ENCODE measurements at places on chromosomes 4 and X.

DNA sequence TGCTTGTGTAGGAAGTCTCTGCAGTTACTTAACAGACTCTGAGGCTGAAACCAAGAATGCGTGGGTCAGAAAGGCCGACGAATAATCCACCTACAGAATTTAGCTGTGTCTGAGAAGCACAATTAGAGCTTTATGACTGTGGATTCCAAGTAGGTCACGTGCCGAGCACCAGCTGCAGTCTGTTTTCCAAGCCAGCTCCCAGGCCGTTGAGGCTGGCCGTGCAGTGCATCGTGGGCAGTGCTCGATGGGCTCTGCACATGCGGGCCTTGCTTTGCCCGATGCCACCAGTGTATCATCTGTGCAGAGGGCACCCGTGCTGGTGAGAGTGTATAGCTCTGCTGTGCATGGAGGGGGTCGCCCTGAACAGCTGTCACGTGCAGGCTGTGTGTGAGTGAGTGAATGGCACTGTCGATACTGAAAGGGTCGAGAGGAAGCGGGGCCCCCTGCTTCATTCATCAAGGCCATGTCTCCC, 67.5 kb upstream of the CLDN34 start:
- DNase-seq: no peak

DNA sequence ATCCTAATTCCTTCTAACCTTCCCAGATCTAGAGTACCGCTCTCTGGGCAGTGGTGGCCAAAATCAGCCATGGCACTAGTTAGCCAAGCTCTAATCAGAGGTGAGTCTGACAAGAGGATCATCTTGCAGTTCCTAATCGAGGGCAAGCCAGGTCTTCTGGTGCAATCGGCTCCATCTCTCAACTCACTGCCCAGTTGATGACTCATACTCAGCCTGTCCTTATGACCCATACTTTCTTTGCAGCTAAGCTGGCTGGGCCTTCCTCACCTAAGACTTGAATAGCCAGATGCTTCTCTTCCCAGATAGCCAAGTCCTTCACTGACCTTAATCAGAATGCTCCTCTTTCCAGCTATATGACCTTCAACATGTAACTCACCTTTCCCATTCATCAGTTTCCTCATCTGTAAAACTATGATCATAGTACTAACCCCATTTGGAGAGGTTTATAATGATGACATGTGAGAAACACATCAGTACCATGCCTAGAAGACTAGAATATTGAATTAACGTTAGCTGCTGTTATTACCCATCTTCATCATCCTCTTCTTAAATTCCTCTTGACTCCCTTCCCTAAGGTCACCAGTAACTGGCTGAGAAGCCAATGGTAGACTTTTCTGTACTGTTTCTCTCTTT, 57.1 kb downstream of the RELL1 start:
- no peak for DNase-seq

DNA sequence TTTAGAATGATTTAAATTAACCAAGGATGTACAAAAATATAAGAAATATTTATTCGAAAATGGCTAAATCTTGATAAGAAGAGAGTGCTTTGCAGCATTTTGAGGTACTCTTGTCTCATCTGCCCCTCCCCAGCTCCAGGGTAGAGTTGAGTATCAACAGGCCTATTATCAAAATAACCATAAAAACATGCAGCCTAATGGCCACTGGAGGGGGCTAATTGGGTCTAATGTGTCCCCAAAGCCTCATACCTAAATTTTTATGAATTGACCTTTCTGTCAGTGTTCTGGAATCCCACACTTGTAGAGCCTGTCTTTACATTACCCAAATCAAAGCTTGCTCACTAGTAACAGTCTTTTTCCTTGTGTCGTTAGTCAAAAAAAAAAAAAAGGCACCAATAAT, 544.9 kb upstream of the CPXCR1 start:
- DNase-seq: no peak

- DNase-seq: no peak
These were observed 318.7 kb downstream of the NAP1L3 start for GRCh38 chrX:93354651-93355050.

DNA sequence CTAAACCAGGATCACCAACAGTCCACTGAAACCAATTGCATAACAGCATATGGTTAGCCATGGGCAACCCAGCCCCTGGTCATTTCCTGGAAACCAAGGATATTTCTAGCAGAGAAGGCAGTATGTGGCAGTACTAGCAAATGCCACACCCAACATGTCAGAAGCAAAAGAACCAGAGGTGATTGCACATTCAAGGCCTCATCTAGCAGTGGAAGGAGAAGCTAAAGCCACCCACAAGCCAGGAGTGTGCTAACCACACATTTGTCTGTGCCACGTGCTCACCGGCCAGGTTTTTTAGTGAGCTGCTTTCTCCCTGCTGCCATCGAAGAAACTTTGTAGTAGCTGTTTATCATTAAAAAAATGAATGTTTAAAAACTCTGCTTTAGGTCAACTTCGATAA, 42.0 kb downstream of the TEC start:
- no peak for DNase-seq

- no peak for DNase-seq
These were observed 59.2 kb upstream of the ZC4H2 start for GRCh38 chrX:65035446-65035770.

GRCh38 chrX:138897621-138898492, 186.3 kb upstream of the FGF13 start:
- DNase-seq: no peak

GRCh38 chr4:109547394-109547793, 12.7 kb upstream of the MCUB start:
- DNase-seq: no peak

GRCh38 chr4:148680884-148681283, 238.7 kb upstream of the NR3C2 start:
- no peak for DNase-seq

GRCh38 chrX:17559728-17560379, 177.4 kb upstream of the SCML1 start:
- no peak for DNase-seq

GRCh38 chr4:177283167-177283566, 26.5 kb upstream of the NEIL3 start:
- DNase-seq: no peak

- DNase-seq: no peak
These were observed 25.4 kb downstream of the GPC3 start for GRCh38 chrX:133959972-133960371.

GRCh38 chr4:41878991-41879491, 56.2 kb upstream of the TMEM33 start:
- DNase-seq: no peak

GRCh38 chr4:143642611-143643010, 57.9 kb downstream of the FREM3 start:
- no peak for DNase-seq

DNA sequence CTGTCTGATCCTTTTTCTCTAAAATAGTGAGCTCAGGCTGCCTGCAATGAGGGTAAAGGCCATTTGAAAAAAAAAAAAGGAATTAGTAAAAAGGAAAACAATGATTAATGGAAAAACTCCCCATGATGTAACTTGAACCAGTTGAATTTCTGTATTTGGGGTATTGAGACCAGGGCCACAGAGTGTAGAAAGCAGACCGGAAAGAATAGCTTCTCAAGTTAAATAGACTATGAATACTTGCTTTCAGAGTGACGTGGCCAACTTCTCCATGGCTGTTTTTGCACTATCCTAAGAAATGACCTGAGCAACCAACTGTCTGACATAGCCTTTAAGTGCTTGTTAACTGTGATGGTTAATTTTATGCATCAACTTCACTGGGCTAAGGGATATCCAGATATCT, 222.1 kb upstream of the INTU start:
- DNase-seq: no peak

DNA sequence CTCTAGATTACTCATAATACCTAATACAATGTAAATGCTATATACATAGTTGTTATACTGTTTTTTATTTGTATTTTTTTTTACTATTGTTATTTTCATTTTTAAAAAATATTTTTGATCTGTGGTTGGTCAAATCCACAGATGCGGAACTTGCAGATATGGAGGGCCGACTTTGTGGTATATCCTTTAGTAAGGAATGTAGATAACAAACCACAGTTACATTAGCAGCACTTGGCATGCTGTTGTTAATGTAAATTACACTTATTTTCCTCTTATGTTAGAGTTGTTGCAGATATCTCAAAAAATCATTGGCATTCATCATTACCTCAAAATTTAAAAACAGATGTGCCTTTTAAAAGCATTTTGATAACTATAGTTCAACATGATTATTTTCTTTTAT, 151.0 kb downstream of the TMEM164 start:
- no peak for DNase-seq

- peak; percentile 45 for DNase-seq
These were observed 47.7 kb downstream of the SPRY1 start for GRCh38 chr4:123444290-123444731.

DNA sequence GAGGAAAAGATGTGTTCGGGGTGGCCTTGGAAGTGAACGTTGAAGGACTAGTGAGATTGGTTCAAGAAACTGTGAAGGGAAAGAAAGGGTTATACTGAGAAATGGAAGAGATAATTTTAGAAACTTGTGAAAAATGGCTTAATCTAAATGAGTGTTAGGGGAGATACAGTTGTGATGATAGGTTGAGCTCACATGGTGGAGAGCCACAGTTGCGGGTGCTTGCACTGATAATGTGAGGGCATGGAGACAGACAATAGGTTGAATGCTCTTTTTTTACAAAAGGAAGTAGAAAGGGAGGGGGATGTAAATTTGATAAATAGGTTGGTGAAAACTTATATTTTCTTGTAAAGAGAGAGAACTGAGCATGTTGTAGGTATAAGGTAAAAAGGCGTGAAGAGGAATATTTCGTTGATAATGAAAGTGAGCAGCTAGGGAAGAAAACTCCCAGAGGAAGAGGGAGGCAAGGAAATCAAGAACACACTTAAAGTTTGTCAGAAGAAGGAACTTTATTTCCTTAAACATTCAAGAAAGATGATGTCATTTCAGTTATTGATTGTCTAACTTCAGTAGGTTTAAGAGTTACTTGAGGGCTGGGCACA, 8.2 kb downstream of the AREG start:
- no peak for DNase-seq
